Fibroblast of gingiva (primary cell): ENCODE measurements at places on chromosomes 5 and 9.
A peak's percentile ranks its signal among the peaks of the same experiment; 100 is the strongest.

GRCh38 chr9:87309236-87309635 is 188.4 kb upstream of the DAPK1 start:
- DNase-seq, result no peak

- DNase-seq, result no peak
Measured at GRCh38 chr9:24041160-24041690, 215.2 kb upstream of the ELAVL2 start.

DNA sequence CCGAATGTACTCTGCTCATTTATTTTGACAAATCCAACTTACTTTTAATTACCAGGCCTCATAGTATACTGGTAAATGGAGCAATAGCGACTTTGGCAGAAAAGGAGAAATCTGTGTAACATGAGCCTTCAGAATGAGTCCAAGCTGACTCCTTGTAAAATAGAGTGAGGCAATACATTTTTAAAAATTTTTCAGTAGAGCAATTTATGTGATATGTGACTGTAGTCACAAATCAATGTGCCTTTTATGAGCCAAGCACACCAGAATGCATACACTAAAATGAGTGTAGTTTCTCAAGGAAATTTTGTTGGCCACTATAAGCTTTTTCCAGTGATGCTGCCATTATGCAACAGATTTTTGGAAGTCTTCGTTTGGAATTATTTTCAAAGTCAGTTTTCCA is 73.8 kb downstream of the SNCAIP start:
- DNase-seq, result peak; percentile 81

DNA sequence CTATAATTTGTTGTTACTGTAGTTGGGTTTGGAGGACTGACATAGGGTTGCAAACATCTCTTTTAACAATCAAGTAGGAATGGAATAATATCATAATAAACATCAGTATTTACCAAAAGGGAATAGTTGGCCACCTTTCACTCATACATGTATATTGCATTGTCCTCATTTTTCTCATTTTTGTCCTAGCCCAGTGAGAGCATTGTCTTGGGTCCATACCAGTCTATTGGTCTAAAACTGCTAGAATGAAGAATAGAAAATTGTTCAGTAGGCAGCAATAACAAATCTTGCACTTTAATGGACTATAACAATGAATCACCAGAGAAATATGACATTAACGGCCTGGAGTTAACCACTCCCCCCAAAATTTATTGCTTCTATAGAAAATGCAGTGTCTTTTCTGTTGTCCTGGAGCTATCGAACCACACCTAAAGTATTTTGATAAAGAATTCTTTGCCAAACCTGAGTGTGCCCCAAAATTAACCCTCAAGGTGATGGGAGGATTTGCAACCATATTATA is 80.9 kb upstream of the IL33 start:
- no peak for DNase-seq

GRCh38 chr5:67511911-67512310 is 315.3 kb upstream of the CD180 start:
- DNase-seq, result no peak

GRCh38 chr5:159972538-159973362 is 36.2 kb upstream of the TTC1 start:
- DNase-seq, result no peak

DNA sequence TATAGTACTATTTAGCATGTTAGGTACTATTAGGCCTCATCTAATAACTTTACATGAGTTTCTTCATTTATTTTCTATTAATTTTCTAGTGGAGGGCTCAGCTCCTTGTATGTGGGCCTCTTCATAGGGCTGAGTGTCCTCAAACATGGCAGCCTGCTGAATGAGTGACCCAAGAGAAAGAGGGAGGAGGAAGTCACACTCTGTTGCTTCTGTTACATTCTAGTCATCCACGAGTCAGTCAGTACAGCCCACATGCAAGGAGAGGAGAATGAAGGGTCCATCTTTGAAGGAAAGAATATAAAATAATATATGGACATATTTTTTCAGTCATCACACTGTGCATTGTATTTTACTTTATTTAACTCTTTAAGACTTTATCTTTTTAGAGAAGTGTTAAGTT is 66.6 kb upstream of the NR3C1 start:
- no peak for DNase-seq

DNA sequence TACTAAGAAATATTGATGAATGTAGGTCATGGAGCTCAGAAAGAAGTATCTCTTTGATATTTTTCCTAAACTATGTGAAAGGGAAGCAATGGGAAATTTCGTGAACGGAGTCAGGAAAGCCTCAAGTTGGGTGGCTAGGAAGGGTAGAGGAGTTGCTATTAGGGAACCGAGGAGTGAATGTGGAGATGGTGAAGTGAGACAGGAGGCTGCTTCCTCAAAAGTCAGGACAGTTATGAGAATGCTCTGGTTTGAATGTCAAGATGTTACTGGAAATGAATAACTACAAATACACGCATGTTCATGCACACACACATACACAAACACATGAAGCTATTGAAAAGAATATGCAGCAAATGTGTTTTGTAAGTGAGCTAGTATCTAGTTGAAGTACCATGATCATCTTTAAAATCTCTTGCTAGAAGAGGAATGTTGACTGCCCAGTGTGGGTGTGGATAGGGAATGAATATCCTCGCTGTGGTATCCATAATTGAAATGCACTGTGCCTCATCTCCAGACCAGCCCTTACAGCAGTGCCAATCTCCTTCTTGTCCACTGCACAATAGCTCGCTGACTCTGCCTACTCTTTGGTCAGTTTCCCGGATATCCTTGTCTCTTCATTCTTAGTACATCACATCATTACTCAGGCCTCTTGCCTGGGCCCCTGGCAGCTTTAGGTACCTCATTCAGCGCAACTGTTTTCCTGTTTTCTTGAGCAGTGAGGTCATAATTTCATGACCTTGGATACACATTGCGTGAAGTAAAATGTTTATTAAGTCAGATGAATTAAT is 21.9 kb upstream of the PDCD1LG2 start:
- no peak for DNase-seq

DNA sequence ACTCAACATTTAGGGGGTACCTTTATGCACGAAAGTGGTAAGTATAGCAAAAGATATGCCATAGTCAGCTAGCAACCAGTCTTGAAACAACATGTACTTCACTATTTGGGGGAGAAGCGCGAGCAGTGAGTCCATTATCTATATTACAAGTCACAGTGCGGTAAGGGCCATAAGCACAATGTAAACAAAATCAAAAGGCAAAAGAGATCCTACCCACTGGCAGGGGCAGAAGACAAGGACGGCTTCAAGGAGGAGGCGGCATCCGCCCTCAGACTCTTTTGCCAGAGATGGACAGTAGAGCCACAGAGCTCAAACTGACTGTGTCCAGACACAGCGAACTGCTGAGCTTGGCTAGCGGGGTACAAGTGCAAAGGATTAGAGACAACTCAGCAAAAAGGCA is 9.6 kb downstream of the MAPK9 start:
- DNase-seq, result no peak

DNA sequence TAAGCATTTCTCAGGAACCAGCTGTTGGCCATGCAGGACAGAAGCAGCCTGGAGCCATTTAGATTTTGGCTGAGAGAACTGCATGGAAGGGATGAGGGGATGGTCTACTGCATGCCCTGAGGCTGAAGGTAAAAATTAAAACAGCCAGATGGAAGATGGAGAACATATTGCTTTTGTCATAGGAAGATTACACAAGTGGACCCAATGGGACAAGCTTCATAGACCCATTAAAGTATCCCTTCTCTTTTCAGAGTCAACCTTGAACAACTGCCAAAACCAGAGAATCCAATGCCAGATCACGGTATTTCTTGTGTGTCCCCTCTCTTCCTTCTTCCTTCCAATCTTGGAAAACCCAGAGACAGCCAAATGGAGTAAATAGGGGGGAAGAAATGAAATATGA is 253.4 kb downstream of the NR2F1-AS1 start:
- no peak for DNase-seq

GRCh38 chr5:172373680-172374079 is 80.6 kb downstream of the SH3PXD2B start:
- no peak for DNase-seq

DNA sequence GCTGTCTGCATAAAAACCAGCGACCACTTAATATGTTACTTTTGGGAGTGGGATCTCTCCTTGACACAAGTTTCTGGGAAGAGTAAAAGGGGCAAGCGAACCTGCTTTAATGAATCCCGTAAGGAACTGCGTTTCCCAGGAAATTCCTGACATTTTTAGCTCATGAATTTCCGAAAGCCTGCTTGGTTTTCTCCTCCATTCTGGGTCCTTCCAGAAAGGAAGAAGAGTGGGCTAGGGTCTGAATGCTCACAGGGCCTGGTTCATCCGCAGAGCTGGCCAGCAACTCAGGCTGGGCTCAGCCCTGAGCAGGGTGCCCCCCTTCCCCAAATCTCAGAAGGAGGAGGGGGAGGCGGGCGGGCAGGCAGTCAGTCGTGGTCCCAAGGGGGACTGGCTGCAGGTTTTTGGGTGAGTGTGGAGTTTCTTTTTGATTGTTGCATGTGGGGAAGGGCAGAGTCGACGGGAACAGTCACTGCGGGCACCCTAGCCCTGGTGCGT is 1.2 kb upstream of the PURA start:
- no peak for DNase-seq

DNA sequence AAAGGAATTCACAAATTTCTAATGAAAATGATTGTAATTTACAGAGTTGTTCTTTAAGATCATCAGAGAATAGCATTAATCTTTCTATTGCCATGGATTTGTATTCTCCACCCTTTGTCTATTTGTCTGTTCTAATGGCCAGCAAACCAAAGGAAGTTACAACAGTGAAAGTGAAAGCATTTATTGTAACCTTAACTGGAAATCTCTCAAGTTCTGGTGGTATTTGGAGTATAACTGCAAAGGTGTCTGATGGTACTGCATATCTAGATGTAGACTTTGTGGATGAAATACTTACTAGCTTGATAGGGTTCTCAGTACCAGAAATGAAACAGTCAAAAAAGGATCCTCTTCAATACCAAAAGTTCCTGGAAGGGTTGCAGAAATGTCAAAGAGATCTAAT is 21.7 kb downstream of the RMI1 start:
- no peak for DNase-seq

GRCh38 chr5:171309276-171310211 is 496 bp downstream of the TLX3 start:
- DNase-seq, result no peak

GRCh38 chr5:88661806-88662207 is 221.2 kb downstream of the MEF2C start:
- no peak for DNase-seq

- peak; percentile 14 for DNase-seq
Measured at GRCh38 chr9:22114956-22115355, 105.9 kb upstream of the CDKN2B start.

GRCh38 chr5:39800042-39800601 is 375.3 kb upstream of the DAB2 start:
- no peak for DNase-seq

- DNase-seq, result no peak
Measured at GRCh38 chr5:134097211-134097749, 17.2 kb upstream of the TCF7 start.

- no peak for DNase-seq
Measured at GRCh38 chr5:45507178-45507577, 189.0 kb downstream of the HCN1 start.

DNA sequence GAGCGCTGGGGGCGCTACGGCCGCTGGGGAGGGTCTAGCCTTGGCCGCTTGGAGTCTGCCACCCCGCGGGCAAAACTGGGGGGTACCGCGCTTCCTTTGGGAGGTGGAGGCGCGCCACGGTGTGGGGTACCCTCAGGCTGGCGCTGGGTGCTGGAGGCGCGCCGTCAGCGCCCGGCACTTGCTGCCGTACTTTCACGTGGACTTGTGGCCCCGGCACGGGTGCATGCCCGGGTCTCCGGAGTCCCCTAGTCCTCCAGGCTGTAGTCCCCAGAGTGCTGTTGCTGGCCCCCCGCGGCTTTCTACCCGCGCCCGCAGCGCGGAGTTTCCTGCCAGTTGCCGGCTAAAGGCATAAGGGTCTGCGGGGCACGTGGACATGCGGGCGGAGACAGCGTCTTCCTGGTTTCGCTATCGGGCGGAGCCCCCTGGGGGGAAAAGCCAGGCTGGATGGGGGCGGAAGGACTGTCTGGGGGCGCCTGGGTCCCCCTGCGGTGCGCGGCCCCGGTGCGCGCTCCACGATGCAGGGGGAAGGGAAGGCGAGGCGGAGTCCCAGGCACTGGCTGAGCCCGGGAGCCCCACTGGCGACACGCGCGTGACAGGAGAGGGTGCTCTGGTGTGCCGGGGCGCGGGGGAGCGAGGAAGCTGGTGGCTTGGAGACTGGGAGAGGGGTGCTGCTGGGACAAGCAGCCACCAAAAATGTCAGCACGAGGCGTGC is 666 bp downstream of the PPARGC1B start:
- DNase-seq, result no peak

DNA sequence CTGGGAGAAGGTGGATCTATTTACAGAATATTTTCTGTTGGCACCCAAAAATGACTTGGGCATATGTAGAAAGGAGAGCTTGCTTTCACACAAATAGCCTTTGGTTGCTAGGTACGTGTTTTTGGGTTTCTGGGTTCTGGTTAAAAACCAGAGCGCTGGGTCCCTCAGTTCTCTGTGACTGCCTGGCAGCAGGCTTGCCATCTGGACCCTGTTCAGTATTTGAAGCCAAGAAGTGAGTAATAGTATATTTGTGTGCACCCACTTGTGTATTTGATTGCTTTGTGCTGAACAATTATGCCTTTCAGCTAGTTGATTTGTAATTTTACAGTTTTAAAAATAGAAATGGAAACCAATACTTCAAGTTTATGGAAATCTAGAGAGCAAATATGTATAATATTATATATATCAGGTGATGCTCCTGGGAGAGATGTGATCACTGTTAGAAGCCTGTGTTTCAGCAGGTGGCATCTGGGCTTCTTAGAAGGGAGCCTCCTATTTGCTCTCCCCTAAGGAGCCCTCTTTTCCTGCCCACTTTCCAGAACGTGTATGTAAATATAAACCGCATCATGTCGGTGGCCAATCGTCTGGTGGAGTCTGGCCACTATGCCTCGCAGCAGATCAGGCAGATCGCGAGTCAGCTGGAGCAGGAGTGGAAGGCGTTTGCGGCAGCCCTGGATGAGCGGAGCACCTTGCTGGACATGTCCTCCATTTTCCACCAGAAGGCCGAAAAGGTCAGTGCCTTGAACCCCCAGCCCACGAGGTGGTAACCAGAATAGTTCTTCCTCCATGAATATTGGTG is 153.6 kb downstream of the TRIO start:
- peak; percentile 17 for DNase-seq

- DNase-seq, result no peak
Measured at GRCh38 chr5:171168171-171168570, 140.9 kb upstream of the TLX3 start.

DNA sequence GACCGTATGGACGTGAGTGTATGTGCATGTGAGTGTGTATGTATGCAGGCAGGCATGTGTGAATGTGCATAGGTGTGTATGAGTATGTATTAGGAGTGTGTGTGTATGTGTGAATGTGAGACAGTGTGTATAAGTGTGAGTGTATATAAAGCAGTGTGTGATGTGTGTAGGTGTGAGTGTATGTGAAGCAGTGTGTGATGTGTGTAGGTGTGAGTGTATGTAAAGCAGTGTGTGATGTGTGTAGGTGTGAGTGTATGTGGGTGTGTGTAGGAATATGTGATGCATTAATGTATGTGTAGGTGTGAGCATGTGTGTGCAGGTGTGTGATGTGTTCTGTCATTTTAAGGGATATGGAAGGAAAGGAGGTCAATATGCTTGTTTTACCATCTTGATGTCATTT is 215.5 kb downstream of the GADD45G start:
- DNase-seq, result no peak
